Adrenal gland (tissue), 19 donors: ENCODE measurements at places on chromosomes 7 and 10.

DNA sequence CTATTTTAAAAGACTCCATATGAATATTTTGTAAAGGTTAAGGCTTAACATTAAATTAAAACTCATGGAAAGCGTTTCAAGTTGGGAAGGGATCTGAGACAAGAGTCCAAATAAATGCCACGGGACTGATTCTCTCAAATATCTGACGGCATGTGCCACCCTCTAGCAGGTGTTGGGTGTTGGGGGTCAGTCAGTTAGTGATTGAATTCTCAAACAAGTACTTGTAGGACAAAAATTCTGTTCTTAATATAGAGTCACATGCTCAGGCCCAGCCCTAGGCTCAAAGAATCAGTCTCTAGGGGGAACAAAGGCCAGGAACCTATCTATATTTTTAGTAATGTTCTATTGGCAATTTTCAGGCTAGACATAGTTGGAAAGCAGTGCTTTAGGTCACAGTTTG, 39.1 kb downstream of the SGCE start:
- no peak for DNase-seq

GRCh38 chr7:54662701-54663100, 96.3 kb downstream of the SEC61G start:
- DNase-seq = no peak

DNA sequence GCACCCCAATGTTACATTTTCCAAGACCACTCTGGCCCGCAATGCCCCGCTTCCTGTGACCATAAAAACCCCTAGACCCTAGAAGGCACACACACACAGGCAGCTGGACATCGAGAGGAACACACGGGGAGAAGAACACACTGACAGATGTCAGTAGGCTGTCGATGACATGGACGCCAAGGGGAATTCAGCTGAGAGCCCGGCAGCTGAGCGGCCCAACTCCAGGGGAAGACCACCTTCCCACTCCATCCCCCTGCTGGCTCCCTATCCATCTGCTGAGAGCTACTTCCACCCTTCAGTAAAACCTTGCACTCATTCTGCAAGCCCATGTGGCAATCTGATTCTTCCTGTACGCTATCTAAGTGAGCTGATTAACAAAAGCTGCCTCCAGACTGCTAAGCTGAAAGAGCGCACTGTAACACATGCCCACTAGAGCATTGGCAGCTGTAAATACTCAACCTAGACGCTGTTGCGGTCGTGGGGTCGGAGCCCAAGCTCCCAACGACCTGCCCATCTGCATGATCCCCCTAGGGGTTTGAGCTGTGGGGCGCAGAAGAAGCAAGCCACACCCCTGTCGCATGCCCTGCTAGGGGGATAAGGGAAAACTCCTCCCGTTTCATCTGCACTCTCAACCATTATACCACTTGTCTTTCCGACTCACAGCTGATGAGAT, 843.6 kb upstream of the POT1 start:
- no peak for DNase-seq

- DNase-seq = no peak
These were observed 47.4 kb downstream of the HOXA1 start for GRCh38 chr7:27048438-27048837.

GRCh38 chr10:115606086-115606485, 512.9 kb downstream of the ATRNL1 start:
- DNase-seq = no peak

GRCh38 chr7:69553190-69553589, 45.1 kb upstream of the AUTS2 start:
- DNase-seq = no peak

DNA sequence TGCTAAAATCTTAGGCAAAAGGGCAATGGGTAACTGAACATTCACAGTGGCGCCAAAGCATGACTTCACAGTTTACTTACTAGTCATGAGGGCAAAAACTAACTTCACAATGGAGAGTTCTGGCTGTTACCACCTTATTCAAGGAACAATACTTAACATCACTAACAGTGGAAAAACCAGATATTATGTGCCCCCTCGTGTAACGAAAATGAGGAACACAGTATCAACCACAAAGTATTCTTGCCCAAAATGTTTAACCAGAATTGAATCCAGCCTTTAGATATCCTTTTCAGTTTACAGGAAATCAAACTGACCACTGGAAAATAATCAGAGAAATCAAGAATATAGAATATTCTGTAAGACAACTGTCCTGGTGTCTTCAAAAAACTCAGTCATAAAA, 9.5 kb downstream of the C7orf25 start:
- no peak for DNase-seq

DNA sequence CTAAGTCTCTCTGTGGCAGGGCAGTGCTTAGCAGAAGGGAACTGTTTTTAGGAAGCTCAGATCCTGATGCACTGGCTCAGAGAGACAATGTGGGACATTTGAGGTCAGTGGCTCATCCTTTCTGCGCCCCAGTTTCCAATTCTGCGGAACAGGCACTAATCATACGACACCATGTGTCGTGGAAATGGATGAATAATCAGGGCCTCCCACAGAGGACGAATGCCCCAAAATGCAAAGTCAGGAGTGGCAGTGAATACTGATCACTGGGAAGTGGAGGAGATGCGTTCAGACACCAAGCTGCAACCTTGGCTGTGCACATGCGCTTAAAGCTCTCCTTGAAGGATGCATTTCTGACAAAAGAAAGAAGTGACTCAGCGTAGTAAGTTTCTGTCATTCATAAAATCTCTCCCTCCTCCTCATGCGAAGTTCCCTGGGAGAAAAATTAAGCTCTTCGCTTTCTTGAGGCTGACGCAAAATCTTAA, 21.9 kb upstream of the ECHDC3 start:
- peak; percentile 61 for DNase-seq

GRCh38 chr7:132548489-132549078, 27.7 kb downstream of the PLXNA4 start:
- no peak for DNase-seq

GRCh38 chr7:47492716-47493325, 89.1 kb downstream of the TNS3 start:
- no peak for DNase-seq

DNA sequence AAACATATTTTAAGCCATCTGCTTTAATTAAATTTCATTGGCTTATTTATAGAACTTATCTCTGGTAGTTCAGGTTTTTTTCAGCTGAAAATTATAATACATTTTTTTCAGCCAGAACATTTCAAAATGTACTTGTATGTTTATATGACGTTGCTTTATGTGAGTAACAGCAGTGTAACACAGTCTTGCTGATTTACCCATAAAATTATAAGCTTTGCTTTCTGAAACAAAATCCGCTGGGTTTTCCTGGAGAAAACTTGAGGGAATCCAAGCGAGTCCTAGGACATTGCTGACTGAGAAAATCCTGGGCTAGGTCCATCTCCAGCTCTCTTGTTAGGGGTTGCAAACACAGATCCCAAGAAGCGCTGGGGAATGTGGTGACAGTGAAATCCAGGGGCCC, 112.2 kb upstream of the GATA3 start:
- no peak for DNase-seq

- no peak for DNase-seq
These were observed 74.9 kb downstream of the LARP4B start for GRCh38 chr10:856416-857157.

DNA sequence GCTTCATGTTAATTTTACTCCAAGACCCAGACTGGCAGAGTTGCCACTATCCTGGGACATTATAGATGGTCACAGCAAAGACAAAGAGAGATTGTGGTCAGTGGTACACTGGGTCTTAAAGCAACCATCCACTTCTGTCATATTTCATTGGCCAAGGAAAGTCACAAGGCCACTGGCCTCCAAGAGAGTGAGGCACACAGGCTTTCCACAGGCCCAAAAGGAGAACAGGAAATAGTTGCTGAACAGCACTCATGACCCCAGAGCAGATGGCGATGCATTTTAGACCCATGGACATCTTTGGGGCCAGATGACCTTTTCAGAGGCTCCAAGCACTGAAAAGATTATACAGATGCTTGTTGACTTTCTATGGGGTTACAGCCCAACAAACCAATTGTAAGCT, 97.4 kb downstream of the ARID5B start:
- no peak for DNase-seq

GRCh38 chr10:121340271-121340831, 257.9 kb downstream of the FGFR2 start:
- no peak for DNase-seq

- DNase-seq = no peak
These were observed 3.9 kb upstream of the GATA3 start for GRCh38 chr10:8050556-8051108.

DNA sequence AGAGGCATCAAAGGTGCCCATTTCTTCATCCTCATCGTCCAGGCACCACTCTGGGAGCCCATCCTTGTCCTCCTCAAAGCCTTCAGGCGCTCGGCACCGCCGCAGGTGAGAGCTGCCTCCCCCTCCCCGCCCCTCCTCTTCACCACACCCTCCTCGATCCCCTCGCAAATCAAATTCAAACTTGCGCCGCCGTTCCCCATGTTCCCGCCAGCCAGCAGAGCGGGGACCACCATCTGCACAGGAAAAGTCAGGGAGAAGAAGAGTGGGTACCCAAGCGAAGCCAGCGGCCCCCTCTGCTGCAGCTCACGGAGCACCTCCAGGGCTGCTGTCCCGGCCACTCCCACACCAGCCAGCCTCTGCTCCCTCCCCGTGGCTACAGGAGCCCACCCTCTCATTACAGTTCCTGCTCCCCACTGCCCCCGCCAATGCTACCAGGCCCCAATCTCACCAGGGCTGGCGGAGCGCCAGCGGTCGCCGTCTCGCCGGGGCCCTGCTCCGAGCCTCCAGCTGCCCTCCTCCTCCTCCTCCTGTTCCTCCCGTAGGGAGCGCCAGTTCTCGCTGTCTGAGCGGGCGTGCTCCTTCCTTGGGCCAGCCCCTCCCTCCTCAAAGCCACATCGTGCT, 7.7 kb downstream of the GIGYF1 start:
- peak; percentile 32 for DNase-seq

DNA sequence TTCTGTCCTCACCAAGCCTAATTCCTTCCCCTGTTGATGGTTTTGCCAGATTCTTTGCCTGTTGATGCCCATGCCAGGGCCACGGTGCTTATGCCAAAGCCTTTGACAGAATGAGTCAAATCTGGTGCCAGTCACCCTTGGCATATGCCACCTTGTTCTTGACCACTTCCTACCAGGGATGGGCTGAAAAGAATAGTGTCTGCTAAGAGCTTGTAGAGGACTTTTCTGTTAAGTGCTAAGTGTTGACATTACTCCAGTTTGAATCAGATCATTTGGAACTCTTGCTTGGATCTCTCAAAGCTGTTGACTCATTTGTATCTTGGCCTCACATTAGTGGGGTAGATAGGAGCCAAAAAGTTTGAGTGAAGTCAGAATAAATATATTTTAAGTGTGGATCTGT, 661.2 kb downstream of the AUTS2 start:
- DNase-seq = no peak

DNA sequence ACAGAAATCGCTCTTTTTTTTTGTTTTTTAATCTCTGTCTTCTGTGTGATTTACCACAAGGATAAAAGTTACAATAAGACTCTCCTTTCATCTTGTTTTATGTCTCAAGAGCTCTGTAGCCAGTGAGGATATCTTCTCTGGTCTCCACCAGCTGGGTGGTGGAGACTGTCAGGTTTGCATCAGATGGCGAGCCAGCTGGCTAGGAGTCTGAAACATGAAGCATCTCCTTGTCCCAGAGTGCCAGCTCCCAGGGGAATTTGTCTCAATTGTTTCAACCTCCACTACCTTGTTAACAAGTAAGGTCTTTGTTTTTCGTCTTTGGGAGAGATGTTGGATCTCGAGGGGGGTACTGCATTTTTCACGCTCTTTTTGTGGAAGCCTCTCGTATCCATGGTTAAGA, 47.3 kb downstream of the FRMPD2 start:
- DNase-seq = no peak

DNA sequence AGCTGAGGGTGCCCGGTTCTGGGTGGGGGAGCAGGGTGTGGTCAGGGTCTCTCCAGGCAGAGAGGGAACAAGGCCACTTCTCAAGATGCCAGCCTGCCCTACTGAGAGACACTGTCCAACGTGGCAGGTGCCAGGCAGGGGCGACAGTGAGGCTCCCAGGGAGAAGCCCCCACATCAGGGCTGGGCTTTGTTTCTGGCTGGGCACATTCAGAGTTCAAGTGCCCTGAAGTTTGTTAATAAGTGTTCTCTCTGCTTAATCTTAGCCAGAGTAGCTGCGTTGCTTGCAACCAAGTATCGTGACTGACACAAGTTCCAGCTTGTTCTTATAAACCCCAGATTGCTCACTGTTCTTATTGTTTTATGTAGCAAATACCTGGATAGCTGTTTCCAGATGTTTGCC, 21.8 kb downstream of the FOXL3 start:
- DNase-seq = no peak

DNA sequence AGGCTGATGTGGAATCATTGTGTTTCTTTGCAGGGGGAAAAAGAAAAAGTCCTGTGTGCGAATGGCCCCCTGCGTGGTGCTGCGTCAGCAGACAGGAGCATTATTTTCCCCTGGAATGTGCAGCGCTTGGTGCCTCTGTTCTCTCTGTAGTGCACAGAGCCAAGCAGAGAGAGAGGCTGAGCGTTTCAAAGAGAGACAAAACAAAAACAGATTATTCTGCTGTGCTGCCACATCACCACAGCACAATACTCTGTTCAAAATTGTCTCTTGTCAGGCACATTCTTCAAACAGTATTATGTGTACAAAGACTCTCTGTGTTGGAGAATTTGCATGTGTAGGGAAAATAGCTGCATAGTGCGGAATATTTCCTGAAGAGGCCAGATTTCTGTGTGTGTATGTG, 609.0 kb downstream of the SDK1 start:
- no peak for DNase-seq

DNA sequence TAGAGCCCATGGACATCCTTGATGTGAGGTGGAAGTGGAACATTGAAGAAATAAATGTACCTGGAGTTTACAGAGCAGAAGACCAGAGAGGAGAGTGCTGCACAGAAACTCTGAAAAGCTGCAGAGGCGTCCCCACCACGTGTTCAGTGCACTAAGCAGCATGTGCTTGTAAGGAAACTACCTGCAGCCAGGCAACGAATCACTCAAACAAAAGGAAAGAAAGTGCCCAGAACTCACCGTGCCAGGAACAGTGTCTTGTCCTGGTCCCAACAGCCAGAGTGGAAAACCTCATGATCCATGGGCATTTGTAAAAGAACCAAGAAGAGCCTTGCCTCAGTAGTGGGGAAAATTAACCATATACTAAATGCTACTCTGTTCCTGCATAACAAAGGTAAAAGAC, 32.3 kb downstream of the SUV39H2 start:
- DNase-seq = no peak

DNA sequence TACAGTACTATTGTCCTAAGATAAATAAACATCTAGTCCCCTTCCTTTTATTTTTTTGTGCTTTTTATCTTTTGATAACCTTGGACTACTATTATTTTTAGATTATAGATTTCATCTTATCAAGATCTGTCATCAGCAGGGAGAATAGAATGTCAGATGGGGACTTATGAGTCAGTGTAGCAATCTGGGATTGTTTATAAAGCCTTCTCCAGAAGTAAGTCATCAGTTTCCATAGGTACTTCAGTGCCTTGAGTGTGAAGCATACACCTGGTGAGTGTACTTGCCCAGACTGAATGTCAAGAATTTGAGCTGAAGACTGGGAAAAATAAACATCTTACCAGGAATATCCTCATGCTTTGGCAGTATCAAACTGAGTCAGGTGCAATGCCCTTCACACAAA, 2.1 kb downstream of the CASD1 start:
- DNase-seq = no peak
